ENCODE measurements at places on chromosomes 3 and 15.

DNA sequence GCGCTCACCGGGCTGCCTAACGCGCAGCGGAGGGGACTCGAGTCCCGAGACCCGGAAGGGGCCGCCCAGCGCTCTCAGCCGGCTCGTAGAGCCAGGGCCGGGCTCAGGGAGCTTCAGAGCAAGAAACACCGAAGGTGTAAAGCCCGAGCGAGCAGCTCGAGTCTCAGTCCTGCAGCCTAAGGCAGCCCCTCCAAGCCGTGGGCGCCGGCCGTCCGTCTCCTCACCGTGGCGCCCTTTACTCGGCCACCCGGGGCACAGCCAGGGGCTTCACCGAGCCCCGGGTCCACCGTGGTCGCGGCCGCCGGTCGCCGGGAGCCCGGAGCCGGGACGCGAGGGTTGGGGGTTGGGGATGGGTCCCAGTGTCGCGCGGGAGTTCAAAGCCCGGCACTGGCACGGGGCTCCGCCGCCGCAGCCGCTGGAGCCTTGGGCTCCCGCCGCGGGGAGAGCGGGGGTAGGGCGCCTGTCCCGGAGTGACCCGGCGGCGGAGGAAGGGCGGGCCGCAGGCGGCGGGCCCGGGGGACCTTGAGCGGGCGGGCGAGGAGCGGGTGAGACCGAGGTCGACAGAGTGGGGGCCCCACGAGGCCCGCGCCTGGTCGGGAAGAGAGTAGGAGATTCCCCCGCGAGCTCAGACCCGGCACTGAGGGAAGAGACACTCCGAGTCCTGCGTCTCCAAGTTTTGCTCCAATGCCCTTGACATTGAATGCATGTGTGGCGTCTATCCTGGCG lies 26.9 kb upstream of the THRB start:
- peak; percentile 71 for DNase-seq

GRCh38 chr15:70180186-70180875 lies 82.6 kb upstream of the TLE3 start:
- DNase-seq, result no peak

DNA sequence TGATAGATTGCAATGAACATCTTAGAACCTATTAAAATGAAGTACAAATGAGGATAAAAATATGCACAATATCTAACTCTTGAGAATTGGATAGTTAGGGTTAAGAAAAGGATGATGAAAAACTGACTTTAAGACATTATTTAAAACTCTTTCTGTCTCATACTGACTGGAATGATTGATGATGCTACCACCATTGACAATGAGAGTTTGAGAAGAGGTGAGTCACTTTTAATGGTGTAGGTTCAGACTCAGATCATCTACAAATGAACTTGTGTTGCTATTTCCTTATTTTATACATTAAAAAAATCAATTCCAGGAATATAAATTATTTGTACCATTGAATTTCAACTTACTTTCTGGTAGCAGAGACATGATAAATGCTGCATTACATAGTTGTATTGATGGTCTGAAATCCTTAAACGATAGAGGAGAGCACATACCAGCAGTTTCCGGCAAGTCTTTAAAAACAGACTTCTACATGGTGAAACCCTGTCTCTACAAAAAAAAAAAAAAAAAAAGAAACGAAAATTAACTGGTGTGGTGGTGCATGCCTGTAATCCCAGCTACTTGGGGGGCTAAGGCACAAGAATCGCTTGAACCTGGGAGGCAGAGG lies 409.0 kb downstream of the OTOL1 start:
- no peak for DNase-seq

DNA sequence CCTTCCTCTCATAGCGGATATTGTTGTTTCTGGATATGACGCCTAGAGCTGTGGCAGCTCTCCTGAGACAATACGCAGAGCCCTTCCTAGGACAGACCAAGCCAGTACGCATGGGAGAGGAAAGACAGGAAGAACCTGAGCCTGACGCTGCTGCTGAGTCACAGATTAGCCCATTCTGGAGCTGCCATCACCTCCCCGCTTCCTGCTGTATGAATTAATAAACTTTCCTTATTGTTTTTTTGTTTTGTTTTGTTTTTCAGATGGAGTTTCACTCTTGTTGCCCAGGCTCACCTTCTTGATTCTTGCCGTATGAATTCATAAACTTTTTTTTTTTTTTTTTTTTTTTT lies 67.0 kb downstream of the PPCDC start:
- no peak for DNase-seq

Data from adipocyte (in vitro differentiated cells).